Activated B cell treated with CpG ODN at 0.5 μM for 24 hours (primary cell): ENCODE measurements at places on chromosomes 16 and 17. TPM values are rescaled to one million over a fixed set of nuclear protein-coding genes. Genes with fewer than 3 reads are reported as not detected.

The TLCD1 gene
- 40.7 and 41.0 TPM in 2 replicates for total RNA-seq

- peaks cover 15% of the 10 kb centered on the region for H3K4me1 ChIP-seq
- no peaks in the 10 kb centered on the region for H3K27me3 ChIP-seq
- DNase-seq: no peak
- H3K4me3 ChIP-seq: peak overlapping the region; percentile 70
- H3K36me3 ChIP-seq: no peaks in the 10 kb centered on the region
- H3K27ac ChIP-seq: peak overlapping the region; percentile 86
These were observed 19.2 kb upstream of the USP22 start for GRCh38 chr17:21061971-21062526.

GRCh38 chr17:75779250-75779986 lies 5.2 kb upstream of the UNK start:
- H3K27me3 ChIP-seq: no peaks in the 10 kb centered on the region
- DNase-seq: peak; percentile 87
- peak overlapping the region; percentile 94 for H3K27ac ChIP-seq
- peaks cover 45% of the 10 kb centered on the region for H3K36me3 ChIP-seq
- H3K4me1 ChIP-seq: peaks cover 60% of the 10 kb centered on the region

The FOXJ1 gene
- total RNA-seq: 0.39 and 0.44 TPM in 2 replicates

GRCh38 chr16:78543023-78543422 lies 443.6 kb downstream of the WWOX start:
- no peak overlapping the region for H3K4me3 ChIP-seq
- no peaks in the 10 kb centered on the region for H3K27me3 ChIP-seq
- no peaks in the 10 kb centered on the region for H3K4me1 ChIP-seq

- DNase-seq: no peak
- H3K4me1 ChIP-seq: peaks cover 21% of the 10 kb centered on the region
- peaks cover 4% of the 10 kb centered on the region for H3K36me3 ChIP-seq
- no peaks in the 10 kb centered on the region for H3K27me3 ChIP-seq
These were observed 3.7 kb downstream of the DUSP14 start for GRCh38 chr17:37493249-37494027.

DNA sequence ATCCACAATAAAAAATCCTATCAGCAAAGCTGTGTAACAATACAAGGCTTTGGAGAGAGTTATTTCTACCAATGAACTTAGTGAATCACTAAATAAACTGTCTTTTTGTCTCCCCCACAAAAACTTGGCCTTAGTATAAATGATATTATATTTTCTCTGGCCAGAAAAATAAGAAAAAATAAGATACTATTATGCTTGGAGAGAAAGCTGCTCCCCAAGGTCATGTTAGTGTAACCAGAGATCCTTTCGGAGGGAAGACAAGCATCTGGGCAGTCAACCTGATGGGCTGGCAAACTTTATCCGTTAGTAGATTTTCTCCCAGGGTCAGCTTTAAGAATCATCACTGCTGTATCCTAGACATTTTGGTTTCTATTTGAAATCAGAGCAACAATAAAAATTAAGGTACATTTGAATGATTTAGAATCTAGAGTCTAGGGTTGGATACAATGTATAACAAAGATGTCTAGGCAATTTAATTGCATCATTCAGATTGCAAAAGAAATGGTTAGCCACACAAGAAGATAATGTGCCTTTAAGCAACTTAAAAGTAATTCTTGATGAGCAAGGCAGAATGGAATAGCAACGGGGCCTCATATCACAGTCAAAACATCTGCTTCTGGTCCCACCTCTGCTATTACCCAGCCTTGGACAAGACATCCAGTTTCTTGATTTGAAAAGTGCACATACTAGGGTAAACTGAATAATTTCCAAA lies 280.4 kb downstream of the SLC39A11 start:
- H3K4me3 ChIP-seq: no peak overlapping the region
- no peaks in the 10 kb centered on the region for H3K4me1 ChIP-seq
- H3K27ac ChIP-seq: no peak overlapping the region
- no peaks in the 10 kb centered on the region for H3K27me3 ChIP-seq

DNA sequence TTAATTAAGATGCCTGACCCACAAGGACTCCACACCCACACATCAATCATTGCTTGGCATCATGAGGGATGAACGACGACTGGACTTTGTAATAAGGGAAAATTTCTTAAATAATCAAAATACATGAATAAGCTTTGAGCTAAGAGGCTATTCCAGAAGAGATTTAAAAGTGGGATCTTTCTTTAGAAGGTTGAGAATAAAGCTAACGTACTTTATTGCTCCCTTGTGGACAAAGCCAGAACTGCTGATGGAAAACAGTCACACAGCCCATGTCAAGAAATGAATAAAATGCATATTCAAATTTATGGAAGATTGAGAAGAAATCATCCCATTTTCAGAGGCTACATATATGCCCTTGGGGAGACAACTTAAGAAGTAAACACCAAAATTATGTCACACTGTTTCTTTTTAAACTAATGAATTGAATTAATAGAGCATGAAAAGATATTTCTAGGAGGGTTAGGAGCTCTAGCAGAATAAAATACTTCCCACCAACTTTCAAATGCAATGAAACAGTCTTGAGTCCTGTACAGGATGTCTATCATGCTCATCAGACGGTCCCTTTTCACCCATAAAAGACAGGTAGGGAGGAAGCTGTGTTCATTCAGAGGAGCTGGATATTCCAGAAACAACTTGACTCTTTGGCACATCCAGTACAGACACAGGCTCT lies 60.2 kb upstream of the PHOSPHO1 start:
- H3K4me1 ChIP-seq: no peaks in the 10 kb centered on the region
- peaks cover 27% of the 10 kb centered on the region for H3K36me3 ChIP-seq
- no peak overlapping the region for H3K4me3 ChIP-seq
- no peak overlapping the region for H3K27ac ChIP-seq
- DNase-seq: no peak
- H3K27me3 ChIP-seq: no peaks in the 10 kb centered on the region

DNA sequence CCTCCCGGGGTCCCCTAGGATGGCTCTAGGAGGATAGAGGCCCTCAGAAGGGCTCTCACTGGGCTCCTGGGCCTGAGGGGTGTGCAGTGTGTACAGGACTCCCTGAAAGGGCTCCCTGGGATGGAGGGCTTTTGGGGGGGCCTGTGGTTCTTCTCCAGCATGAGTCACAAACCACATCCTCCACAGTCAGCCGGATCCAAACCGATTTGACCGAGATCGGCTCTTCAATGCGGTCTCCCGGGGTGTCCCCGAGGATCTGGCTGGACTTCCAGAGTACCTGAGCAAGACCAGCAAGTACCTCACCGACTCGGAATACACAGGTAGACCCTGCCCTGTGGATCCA lies 4.5 kb downstream of the TRPV2 start:
- peaks cover 39% of the 10 kb centered on the region for H3K4me1 ChIP-seq
- no peaks in the 10 kb centered on the region for H3K27me3 ChIP-seq
- H3K36me3 ChIP-seq: peaks cover 49% of the 10 kb centered on the region
- peak overlapping the region; percentile 81 for H3K27ac ChIP-seq

DNA sequence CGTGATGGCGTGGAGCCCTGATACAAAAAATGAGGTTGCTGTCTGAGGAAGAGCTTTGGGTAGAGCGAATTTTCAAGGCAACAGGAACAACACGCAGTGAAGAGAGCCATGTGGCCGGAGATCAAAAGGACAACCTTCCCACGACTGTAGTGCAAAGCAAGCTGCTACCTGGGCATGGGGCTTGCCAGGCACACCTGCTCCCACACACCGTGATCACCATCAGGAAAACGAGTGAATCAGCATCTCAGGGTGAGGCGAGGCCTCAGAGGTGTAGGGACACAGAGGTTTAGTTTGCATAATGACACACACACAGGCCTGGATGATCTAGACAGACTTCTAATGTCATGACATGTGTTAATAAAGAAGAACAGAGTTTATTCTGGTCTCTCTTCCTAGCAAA lies 65.7 kb downstream of the PARN start:
- peaks cover 4% of the 10 kb centered on the region for H3K4me1 ChIP-seq
- H3K4me3 ChIP-seq: no peak overlapping the region

DNA sequence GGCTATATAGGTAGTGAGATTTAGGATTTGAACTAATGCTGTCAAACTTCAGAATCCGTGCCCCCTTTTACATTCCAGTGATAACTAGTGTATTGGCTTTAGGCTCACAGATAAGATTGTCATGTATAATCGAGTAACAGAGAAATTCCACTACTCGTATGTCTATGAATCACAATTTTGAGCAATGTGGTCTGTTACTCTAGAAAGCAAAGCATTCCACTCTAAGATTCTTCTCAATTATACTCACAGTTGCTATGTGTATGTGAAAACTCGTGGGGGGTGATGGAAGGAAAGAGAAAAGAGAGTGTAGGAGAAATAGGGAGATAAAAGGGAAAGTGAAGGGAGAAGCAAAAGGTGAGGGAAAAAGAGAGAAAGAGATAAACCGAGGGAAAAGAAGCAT lies 1175.1 kb upstream of the GOT2 start:
- DNase-seq: no peak
- H3K4me3 ChIP-seq: no peak overlapping the region
- no peaks in the 10 kb centered on the region for H3K4me1 ChIP-seq

- no peak for DNase-seq
- H3K4me3 ChIP-seq: no peak overlapping the region
- H3K27ac ChIP-seq: no peak overlapping the region
These were observed 25.0 kb downstream of the FOXK2 start for GRCh38 chr17:82544431-82545070.

GRCh38 chr17:50604513-50604912 lies 30.2 kb upstream of the ABCC3 start:
- H3K4me1 ChIP-seq: no peaks in the 10 kb centered on the region
- no peaks in the 10 kb centered on the region for H3K36me3 ChIP-seq
- no peak overlapping the region for H3K27ac ChIP-seq
- H3K27me3 ChIP-seq: peaks cover 40% of the 10 kb centered on the region
- H3K4me3 ChIP-seq: no peak overlapping the region
- no peak for DNase-seq

The IRX3 gene
- total RNA-seq: not detected in 2 replicates

- peaks cover 15% of the 10 kb centered on the region for H3K36me3 ChIP-seq
- peaks cover 36% of the 10 kb centered on the region for H3K4me1 ChIP-seq
- no peak overlapping the region for H3K27ac ChIP-seq
- H3K4me3 ChIP-seq: no peak overlapping the region
These were observed 21.3 kb downstream of the DEF8 start for GRCh38 chr16:89969741-89970410.

DNA sequence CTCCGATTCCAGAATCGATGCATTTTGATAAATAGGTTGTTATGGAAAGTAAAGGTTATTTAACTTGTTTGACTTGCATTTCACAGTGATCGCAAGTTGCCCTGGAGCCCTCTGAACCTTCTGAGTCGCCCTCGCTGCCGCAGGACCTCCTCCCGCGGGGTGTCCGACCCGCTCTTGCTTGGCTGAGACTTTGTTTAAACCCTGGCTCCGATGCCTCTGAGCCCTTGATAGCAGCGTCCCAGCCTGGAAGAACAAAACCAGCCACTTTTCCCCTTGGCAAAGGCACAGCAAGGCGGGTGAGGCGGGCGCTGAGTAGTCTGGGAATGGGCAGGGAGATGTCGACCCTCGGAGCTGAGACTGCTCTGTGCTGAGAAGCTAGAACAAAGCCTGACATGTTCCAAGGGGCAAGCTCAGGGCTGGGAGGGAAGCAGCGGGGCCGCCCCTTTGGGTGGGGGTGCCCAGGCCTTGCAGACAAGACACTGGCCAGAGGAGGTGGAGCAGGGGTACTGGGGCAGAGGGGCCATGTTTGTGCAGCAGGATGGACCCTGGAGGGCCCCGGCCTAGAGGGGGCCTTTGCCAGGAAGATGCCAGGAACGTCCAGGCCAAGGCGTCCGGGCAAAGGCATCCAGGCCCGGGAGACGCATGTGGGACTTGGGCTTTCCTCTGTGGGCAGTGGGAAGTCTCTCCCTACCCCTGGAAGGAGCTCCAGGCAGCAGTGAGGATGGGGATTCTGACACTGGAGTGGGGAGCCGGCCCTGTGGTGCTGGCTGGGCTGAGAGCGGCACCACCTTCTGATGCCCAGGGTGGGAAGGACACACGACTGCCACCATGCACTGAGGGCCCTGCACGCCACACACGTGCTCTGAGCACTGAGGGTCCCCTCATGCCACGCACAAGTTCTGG lies 30.3 kb upstream of the CDH15 start:
- H3K4me1 ChIP-seq: no peaks in the 10 kb centered on the region
- no peak for DNase-seq
- peaks cover 49% of the 10 kb centered on the region for H3K36me3 ChIP-seq
- H3K27ac ChIP-seq: no peak overlapping the region

The KRTAP4-5 gene
- not detected in 2 replicates for total RNA-seq

DNA sequence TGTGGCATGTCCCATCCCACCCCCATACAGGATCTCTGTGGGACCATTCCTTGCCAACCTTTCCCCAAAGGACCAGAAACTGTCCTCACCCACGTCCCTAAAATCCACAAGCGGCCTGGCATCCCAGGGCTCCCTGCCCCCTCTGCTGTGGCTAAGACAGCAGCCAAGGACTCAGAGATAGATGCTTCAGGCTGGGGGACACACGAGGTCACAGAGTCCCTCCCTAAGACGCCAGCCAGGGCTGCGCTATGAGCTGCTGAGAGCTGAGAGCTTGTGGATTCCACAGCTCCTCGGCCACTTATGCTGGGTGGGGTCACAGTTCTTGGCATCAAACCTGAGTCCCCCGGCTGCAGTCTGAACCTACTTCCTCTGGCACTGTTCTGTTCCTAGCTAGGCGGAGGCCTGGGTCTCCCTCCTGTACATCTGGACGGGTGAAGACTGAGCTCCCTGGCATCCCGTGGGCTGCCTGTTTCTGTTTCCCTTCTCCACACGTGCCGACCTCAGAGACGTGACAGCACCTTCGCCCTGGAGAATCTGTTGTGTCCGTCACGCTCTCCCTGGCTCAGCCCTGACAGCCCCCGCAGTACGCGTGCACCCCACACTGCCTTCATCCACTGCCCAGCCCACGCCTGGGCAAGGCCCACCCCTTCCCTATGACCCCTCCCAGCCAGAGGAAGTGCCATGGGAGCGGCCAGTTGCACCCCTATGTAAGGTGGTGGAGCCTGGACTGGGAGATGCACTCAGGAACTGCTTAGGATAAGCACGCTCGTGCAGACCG lies 61.2 kb downstream of the ENGASE start:
- no peaks in the 10 kb centered on the region for H3K36me3 ChIP-seq
- no peak overlapping the region for H3K27ac ChIP-seq

- peaks cover 2% of the 10 kb centered on the region for H3K36me3 ChIP-seq
- H3K27ac ChIP-seq: peak within 1 kb of the TSS; percentile 43
- DNase-seq: no peak
These were observed at the start of gene TMEM95 for GRCh38 chr17:7355053-7355452. TSS of gene TMEM95 (plus strand) at chr17:7355156. CDS start at chr17:7355205, 49 bp downstream.

DNA sequence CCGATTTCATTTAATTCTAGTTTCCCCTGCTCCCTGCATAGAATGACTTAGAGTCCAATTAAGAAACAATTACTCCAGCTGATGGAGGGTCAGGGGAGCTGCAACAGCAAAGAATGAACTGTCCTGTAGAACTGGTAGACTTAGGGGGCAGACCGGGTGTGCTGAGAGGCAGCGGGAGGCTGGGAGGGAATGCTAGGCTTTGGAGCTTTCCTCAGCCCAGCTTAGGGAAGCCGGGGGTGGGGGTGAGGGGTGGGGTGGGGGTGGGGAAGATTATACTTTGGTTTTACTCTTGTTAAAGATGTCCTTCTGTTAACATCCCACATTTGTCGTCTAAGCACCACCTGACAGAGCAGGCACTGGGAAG lies 458.6 kb upstream of the ASIC2 start:
- H3K27ac ChIP-seq: no peak overlapping the region
- no peak for DNase-seq
- H3K36me3 ChIP-seq: no peaks in the 10 kb centered on the region
- peaks cover 5% of the 10 kb centered on the region for H3K4me1 ChIP-seq
- H3K4me3 ChIP-seq: no peak overlapping the region
